Mesenteric fat pad (tissue), 1 donor: ENCODE measurements at places on chromosomes 6 and 20.

DNA sequence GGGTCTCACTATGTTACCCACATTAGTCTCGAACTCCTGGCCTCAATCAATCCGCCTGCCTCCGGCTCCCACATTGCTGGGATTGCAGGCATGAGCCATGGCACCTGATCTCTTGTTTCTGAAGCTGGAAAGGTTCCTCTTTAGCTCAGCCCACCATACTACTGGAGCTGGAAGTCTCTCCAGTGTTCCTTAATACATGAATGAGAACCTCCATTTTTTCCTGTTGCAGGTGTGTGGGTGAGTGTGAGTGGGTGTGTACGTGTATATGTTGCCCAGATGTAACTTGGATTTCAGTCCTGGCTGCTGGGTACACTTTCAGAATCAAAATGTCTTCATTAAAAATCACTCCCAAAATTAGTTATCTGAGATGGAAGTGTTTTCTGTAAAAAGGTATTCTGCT is 11.1 kb downstream of the PNPLA1 start:
- no peak for DNase-seq

- DNase-seq, result no peak
These were observed 810.8 kb downstream of the GRIK2 start for GRCh38 chr6:102204351-102204750.

- no peak for DNase-seq
These were observed 117.7 kb upstream of the GGTLC1 start for GRCh38 chr20:24106150-24106800.

GRCh38 chr20:44219170-44219730 is 8.7 kb upstream of the OSER1 start:
- DNase-seq, result no peak

GRCh38 chr6:135281227-135281626 is 100.1 kb downstream of the MYB start:
- no peak for DNase-seq

GRCh38 chr6:4451718-4452117 is 316.3 kb upstream of the ECI2 start:
- DNase-seq, result no peak

DNA sequence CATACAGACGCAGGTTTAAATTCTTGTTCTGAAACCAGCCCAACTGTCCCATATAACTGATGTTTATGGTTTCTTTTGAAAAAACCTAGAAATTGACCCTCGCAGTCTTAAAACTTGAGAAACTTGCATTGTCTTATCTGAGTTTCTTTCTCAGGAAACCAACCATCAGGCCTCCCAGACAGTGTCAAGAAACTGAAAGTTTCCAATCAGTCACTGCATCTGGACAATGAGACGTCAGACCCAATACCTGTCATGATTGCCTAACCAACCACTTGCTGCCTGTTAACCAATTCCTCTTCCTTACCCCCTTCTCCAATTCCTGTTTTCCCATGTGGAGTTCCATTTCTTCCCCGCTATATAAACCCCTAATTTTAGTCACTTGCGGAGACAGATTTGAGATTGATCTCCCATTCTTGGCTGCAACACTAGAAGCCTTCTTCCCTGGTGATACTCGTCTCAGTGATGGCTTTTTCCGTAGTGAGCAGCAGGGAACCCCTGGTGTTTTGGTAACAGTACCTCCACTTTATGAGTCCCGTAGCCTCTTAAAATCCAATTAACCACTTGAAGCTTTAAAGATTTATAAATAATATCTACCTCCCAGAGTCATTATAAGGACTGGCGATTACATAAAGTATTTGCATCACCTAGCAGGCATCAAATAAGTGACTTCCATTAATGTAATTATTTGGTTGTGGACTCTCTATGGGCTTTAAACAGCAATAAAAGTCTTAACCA is 49.3 kb downstream of the GPR63 start:
- DNase-seq, result no peak

DNA sequence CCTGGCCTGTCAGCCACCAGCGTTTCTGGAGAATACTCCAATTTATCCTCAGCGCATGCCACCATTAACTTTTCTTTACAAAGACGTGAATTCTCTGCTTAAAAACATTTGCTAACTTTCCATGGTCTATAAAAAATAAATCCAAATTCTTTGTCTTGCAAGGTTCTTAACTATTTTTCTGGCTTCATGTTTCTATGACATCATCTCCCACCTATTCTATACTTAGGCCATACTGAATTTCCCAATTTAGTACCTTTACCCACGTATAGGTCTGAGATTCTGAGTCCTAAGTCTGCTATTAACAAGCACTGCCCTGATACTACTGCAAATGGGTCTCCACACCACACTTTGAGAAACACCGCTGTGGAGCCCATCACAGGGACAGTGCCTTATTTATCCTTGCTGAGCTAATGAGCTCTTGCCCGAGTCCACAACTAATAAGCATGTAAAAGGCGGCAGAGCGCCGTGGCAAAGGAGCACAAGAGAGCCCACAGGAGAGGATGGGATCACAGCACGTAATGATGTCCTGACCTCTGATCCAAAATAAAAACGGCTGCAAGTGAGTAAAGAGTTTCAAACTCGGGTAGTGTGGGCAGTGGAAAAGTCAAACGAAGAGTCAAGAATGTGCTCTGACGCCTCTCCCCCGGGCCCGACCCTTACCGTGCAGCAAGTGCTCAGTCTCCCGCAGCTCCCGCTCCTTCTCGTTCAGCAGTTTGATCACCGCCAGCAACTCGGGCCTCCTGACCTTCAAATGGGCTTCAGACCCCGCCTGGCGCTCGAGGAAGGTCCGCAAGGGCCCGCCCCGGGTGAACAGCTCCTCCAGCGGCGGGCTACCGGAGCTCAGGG is 519 bp downstream of the MTRF1L start:
- DNase-seq, result no peak

- DNase-seq, result no peak
These were observed 38.2 kb downstream of the MYLIP start for GRCh38 chr6:16166871-16167608.
